ENCODE measurements at places on chromosomes 2 and 18.

- DNase-seq = no peak
These were observed 36.6 kb downstream of the VAPA start for GRCh38 chr18:9950289-9951016.

DNA sequence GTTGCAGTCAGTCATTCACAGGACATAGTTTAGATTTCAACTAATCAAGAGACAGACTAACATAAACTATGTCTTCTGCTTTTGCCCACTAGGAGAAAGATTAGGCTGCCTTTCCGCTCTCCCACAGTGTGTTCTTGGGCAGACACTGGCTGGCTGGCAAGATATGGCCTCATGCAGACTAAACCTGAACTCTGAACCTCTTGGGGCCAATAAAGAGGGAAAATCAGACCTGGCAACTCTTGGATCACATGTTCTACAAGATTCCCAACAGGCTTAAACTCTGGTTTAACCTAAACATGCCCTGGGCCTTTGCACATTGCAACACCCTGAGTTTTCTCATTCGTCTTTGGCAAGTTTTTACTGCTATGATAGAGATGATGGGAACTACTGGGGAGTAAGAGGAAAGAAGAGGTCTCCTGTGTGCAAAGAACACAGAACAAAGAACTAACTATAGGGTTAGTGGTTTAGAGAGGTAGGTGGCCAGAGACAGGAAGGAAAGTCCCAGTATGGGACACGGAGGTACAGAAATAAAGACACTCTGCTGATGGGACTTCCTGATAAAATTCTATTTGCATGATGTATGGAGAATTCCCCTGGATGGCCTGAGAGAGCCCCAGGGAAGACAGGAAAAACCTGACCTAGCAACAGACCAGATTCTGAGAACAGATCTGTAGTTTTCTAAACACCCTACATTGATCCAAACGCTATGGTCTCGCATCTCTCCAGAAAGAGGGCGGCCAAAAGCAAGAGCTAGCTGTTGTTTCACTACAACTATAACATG, 2.0 kb upstream of the ATRAID start:
- no peak for DNase-seq

- DNase-seq = no peak
These were observed 11.8 kb downstream of the COL4A4 start for GRCh38 chr2:227152093-227152766.

GRCh38 chr2:172103471-172104272, 972 bp upstream of the DLX2 start:
- no peak for DNase-seq

DNA sequence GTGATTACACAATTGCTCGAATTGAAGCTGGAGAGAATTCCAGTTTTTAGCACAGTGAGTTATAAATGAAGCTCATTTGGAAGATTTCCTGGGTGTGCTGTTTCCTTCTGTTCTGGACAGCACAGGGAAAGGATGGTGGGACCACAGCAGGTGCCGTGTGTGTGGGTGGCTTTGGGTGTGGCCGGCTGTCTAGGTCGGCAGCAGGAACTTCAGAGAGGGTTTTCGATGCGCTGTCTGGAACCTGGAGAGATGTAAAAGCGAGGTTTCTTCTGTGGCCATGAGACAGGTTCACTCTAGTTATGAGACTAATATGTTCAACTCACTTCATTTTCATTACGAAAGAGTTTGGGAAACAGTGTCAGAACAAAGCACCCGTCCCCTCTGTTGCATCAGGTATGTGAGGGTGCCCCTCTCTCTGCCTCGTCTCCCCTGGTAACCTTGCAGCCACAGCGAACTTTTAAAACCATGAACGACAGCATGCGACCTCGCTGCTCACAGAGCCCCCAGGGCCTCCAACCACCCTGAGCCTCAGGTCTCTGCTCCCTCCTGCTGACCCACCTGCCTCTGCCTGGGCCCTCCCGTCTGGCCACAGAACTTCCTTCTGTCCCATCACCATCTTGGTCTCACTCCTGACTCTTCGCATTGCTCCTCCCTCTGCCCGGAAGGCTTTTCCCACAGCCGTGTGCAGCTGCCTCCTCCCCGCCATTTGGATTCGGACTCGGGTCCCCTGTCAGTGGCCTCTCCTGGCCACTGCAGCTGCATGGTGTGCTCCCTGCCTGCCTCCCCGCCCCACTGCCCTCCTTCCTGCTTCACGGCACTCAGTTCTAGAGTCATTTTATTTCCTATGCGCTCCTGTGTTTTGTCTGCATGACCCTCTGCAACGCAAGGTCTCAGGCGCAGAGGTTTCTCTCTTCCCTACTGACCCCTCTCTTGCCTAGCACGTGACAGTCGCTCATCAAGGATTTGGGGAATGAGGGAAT, 151.2 kb downstream of the NDUFA10 start:
- DNase-seq = no peak

- DNase-seq = no peak
These were observed 295.2 kb upstream of the LRP1B start for GRCh38 chr2:142426064-142426463.

GRCh38 chr2:200321780-200322534, 15.5 kb downstream of the SPATS2L start:
- DNase-seq = no peak

GRCh38 chr18:51647942-51648341, 450.5 kb upstream of the MEX3C start:
- DNase-seq = no peak

DNA sequence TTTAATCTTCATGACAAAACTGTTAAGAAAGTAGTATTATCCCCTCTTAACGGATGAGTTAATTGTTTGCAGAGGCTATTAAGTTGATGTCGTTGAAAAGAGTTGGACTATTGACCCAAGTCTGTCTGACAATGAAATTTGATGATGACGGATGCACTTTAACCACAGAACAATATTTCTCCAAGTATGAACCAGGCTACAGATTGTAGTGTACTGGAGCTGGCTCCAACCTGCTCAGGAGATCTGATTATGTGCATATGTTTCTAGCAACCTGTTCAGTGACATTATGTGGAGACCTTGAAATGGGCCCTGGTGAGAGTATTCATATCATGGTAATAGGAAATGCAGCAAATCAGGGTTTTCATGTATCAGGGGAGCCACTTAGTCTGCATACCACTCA, 174.1 kb downstream of the CDH7 start:
- DNase-seq = no peak

- no peak for DNase-seq
These were observed 15.2 kb downstream of the EN1 start for GRCh38 chr2:118832071-118832790.

DNA sequence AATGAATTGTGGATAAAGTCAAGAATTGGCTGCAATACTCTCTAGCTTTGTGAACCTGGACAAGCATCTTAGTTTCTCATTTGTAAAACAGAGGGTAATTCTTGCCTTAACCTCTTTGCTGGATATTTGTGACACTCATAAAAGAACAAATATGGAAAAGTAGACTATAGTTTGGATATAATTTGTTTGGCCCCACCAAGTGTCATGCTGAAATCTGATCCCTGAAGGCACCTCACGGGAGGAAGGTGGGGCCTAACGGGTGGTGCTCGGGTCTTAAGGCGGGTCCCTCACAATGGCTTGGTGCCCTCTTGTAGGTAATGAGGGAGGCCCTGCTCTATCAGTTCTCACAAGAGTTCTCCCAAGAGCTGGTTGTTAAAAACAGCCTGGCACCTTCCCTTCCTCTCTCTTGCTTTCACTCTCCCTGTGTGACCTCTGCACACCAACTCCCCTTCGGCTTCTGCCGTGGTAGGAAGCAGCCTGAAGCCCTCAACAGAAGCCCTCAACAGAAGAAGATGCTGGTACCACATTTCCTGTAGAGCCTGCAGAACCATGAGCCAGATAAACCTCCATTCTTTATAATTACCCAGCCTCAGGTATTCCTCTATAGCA, 37.4 kb downstream of the ARL4C start:
- no peak for DNase-seq

DNA sequence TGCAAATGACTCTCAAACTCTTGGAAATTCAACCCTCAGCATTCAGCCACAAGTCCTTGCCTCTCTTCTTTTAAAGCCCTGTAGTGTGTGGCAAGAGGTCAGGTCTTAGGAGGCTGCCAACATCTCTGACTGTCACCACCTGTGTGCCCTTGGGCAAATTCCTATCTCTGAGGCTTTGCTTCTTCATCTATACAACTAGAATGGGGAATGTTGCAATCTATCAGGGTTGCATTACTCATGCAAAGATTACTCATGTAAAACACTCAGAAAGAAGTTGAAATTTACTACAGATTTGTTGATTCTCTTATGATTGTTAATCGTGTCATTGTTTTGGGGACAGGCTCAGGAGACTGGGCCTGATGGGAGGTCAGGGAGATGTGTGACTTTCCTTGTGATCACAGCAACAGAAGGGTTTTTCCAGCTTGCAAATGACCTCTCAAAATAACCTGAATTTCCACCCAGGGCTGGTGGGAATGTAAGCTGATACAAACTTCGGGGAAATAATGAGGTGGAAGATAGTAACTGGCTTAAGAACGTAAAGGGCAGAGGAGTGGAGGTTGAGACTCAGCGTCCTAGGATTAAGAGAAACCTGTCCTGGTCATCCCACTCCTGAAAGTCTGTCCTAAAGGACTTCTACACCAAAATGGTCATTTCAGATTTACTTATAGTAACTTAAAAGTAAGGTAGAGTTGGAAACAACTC, 32.1 kb upstream of the SIGLEC15 start:
- peak; percentile 96 for DNase-seq

DNA sequence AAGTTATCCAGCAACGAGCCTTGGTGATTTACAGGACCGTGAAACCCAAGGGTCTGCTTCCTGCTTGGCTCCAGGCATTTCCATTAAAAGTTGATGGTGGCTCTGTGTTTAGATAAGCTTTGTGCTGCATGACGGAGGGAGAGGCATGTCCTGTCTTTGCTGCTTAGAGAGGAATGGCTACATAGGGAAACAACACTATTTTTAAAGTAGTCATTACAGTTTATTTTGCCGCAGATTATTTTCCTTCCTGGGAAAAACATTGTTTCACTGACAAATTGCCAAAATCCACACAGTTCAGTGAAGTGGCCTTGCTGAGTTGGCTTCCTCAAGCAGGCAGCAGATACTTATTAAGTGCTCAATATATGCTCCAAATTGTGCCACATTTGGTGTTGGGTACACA, 98.5 kb downstream of the THSD7B start:
- DNase-seq = no peak

- DNase-seq = no peak
These were observed 3.0 kb upstream of the ZNF516 start for GRCh38 chr18:76498064-76498463.

DNA sequence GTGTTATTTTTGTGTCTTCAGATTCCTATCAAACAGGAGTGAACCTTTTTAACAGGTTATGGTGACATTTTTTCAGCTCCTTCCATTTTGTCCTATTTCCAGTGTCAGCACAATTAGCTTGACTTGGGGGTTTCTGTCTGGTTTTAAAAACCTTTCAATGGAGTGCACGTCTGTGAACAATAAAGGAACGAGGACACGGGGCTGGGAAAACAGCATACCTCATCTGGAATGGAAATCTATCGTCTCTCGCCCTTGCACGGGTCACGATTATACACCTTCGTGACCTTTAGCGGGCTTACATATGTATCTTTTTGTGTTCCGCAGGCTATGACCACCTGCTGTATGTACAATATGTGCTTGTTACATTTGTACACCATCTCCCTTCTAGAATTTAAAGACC, 2.3 kb upstream of the ZNF532 start:
- DNase-seq = no peak
